ENCODE measurements at places on chromosomes 4 and X. TPM values are rescaled to one million over a fixed set of nuclear protein-coding genes. Genes with fewer than 3 reads are reported as not detected.

The BMX gene
- 0.90 TPM for total RNA-seq

The SMIM10L2A gene
- 0.33 TPM for total RNA-seq

The SLC16A2 gene
- 28.5 TPM for total RNA-seq

The ARMCX6 gene
- 19.1 TPM for total RNA-seq

DNA sequence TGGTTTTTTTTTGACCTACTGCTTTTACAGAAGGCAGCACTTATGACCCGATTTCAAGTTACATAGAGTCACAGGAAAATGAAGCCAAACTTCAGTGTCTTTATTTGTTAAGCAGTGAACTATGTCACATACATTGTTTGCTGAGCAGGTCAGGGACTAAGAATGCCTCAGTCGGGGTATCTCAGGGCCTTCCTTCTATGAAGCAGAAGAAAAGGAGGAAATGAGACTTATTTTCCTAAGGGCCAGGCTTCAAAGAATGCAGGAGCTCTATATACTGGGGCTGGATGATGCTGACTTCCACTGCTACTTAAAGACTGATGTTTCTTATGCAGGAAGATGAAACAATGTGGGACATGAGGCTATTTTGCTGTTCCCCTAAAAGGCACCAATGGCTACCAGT lies 558.4 kb upstream of the IGFBP7 start:
- DNase-seq, result no peak

DNA sequence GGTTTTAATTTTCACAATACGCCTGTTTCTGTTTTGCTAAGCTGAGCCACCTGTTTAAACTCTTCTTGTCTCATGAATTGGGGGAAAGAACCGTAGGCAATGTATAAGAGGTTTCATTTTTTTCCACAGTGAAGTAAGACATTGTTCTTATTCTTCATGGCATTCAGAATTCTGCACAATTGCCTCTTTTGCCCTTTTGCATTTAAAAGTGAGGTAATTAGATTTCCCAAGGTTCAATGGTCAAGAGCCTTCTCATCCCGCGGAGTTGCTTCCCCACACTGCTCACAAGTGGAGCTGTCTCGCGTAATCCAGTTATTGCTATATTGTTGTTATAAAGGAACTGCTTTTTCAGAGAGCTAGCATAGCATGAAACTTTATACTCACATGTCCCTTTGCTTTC lies 90.9 kb upstream of the SPRY1 start:
- no peak for DNase-seq

- DNase-seq, result no peak
Observed at GRCh38 chr4:184012937-184013336, 107.8 kb downstream of the STOX2 start.

GRCh38 chr4:139841464-139842195 lies 176.0 kb downstream of the MGST2 start:
- DNase-seq, result no peak

DNA sequence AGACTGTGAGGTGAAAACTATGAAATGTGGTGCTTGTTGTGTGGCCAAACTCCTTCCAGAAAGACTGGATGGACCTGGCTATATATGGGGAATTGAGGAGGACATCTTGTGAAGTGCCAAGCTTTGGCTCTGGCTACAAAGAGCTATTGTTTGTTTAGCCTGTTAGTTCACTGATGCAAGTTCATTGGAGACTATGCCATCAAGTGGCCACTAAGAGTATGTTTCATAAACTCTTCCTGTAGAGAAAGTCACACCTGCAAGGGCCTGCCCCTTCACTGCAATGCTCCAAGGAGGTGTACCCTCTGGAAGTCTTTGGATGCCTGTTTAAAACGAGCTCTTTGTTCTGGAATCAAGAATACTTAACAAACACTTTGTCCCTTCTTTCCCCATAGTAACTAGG lies 382.0 kb downstream of the GABRG1 start:
- DNase-seq, result no peak

GRCh38 chr4:2671267-2671895 lies 84.8 kb downstream of the TNIP2 start:
- no peak for DNase-seq

DNA sequence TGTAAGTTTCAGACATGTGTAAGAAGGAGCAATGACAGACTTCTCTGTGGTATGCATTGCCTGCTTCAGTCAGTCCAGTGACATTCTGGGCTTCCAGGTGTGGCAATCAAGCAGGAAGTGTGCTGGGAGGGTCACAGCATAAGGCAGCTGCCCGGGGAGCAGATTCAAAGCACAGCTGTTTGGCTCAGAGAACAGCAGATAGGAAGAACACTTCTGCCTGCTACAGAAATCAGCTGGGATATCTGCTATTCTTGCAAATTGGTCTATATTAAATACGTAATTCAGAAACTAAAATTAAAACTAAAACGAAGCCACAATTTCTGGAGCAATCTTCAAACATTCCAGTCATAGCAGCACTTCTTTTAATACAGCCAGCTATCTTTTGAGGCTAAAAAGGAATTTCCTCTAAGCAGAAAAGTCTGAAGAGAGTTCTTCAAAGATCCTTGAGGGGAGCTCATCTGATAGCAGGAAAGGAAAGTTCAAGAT lies 47.5 kb upstream of the GALNT7 start:
- peak; percentile 47 for DNase-seq

Measured in fibroblast of the aortic adventitia (primary cell).